ENCODE measurements at places on chromosomes 2 and 18.

DNA sequence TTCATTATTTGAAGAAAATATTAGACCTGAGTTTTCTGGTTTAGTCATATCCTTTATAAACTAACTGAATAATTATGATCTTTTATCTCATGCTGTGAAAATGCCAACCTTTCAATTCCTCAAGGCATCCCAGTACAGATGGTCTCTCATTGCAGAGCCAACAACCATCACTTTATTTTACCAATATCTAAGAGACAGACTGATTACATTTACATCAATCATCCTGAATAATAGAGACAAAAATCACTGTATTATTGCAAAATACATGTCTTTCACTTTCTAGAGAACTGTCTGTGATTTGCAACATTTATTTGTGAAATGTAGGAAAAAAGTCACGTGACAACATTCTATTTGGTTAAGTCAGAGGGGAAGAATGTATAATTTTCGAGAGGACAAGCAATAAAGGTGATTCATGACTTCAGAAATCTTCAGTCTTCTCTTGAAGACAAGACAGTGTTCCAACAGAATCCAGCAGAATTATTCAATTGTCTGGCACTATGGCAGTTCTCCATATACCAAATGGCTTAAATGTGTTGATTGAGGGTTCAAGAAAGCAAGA, 503.6 kb upstream of the SYT4 start:
- DNase-seq = no peak

- DNase-seq = peak; percentile 46
Observed at GRCh38 chr2:16625201-16625729, 40.4 kb downstream of the CYRIA start.

DNA sequence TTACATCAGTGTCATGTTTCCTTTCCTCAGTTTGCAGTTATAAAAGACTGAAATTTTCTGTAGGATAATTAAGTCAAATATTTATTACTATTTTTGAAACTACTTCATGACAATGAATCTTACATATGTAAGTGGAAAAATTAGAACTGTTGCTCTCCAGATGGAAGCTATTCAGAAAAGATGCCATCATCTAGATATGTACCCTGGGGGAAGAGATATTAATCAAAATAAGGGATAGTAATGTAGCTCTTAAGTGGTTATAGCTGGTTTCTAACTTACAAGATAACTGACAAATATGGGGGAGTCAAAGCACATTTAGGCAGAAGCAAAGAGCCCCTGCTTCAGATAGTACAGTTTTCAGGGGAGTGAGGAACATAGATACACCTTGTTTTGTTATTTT, 38.1 kb upstream of the PAX3 start:
- no peak for DNase-seq

- DNase-seq = no peak
Observed at GRCh38 chr2:102291319-102292075, 19.9 kb upstream of the IL1RL1 start.

DNA sequence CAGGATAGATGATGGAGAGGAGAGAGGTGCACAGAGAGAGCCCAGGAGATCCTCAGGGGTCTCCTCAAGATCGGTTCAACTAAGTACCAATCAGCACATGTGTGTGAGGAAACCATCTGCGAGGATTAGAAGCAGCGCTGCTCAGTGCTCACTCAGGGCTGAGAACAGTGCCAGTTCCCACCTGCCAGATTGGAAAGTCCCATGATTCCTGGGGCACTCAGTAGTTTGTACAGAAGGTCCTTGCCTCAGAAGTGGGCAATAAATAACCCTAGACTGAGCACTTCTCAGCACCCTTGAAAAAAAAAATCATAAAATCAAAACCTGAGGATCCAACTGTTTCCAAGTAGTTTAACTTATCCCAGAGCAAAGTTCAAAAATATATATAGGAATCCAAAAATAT, 53.8 kb downstream of the SEMA4F start:
- no peak for DNase-seq

- no peak for DNase-seq
Observed at GRCh38 chr2:234701421-234701820, 204.5 kb upstream of the ARL4C start.

- DNase-seq = no peak
Observed at GRCh38 chr2:10549195-10549594, 101.1 kb upstream of the ODC1 start.

- peak; percentile 85 for DNase-seq
Observed at GRCh38 chr2:210224591-210224940, 681 bp downstream of the ACADL start.

GRCh38 chr2:955829-956731, 5.4 kb downstream of the SNTG2 start:
- peak; percentile 76 for DNase-seq

- DNase-seq = no peak
Observed at GRCh38 chr18:7470101-7470500, 97.0 kb upstream of the PTPRM start.

GRCh38 chr2:237120916-237121315, 35.2 kb downstream of the COPS8 start:
- no peak for DNase-seq

GRCh38 chr2:134150760-134151159, 103.1 kb upstream of the MGAT5 start:
- no peak for DNase-seq

DNA sequence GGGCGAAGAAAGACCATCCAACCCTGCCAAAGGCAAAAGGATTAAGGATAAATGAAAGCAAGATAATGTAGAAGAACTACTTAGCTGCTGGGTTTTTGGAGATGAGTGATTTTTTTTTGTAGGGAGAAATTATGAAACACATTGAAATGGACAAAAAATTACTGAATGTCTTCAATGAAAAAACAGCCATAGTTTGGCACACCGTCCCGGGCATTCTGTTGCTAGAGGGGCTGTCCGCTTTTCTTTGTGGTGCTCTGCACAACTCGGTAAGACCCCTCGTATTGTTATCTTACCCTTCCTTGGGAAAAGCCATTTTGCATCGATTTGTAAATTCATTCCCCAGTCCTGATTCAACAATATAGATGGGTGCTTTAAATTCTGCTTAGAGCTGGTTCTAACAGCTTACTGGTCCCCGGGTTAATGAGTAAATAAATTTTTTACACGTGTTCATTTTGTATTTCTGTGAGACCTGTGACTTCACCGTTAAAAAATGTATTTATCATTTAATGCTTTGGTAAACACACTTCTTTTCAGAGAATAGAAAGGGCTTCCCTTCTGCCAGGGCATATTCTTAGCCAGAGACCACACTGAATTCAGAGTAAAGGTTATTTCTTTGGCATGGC, 912 bp upstream of the LAPTM4A start:
- DNase-seq = no peak

GRCh38 chr18:2627821-2628276, 27.7 kb upstream of the SMCHD1 start:
- no peak for DNase-seq

DNA sequence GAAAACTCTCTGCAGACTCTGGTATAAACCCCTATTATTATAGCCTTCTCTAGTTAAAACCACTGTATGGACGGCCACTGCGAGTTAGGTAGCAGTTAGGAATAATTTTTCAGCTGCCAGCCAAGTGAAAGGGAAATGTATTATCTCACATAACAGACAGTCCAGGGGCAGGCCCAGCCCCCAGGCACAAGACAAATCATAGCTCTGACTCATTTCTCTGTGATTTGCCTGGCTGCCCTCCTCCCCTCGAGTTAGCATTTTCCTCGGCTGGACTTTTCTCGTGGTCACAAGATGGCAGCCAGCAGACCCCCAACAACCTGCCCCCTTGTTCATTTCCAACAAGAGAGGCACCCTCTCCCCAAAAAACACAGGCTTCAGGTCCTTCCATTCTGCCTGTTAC, 10.5 kb downstream of the VIT start:
- peak; percentile 83 for DNase-seq

- no peak for DNase-seq
Observed at GRCh38 chr18:1522249-1522615, 617.6 kb downstream of the ADCYAP1 start.

DNA sequence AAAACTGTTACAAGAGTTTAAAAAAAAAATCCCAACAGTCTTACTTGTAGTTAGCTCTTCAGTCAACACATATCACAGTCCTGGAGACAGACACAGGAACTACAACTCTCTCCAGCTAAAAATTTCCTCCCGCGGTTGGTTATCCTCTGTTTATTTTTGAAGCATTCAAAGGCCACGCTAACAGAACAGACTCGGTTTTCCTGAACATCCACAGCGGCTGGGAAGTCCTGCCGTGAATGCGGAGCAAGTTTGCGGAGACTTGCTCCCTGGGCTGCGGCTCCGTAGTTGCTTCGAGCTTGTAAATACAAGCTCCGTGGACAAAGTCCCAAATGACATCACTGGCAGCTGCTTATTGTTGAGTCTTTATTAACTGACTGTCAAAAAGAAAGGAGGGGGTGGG, at the start of gene NCKAP5:
Gene NCKAP5 (minus strand): TSS at position 292 of the 400 bp plus-strand sequence. CDS start 50,937 bp downstream, outside the sequence.
- DNase-seq = no peak

DNA sequence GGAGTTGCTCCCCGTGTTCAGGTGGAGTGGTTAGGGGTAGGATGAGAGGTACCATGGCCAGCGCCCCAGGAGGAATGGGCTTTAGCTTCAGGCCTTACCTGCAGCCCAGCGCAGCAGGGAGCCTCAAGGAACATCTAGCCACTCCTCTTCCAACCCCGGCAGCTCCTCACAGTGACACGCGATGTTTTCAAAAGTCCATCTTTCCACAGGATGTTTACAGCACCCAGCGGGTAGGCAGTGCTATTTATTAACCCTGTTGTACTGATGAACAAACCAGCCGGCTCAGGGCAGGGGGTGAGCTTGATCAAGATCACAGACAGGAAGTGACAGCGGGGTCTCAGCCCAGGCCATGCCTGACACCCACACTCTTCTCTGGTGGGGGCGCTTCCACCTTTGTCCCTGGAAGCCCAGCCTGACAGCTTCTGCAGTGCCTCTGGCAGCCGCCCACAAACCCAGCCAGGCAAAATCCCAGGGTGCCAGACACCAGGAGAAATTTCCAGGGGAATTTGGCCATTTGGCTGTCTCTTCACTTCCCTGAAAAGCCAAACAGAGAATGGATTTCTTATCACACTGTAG, 18.4 kb upstream of the PRLH start:
- DNase-seq = no peak

GRCh38 chr2:32534831-32535230, 93.0 kb upstream of the TTC27 start:
- DNase-seq = no peak

DNA sequence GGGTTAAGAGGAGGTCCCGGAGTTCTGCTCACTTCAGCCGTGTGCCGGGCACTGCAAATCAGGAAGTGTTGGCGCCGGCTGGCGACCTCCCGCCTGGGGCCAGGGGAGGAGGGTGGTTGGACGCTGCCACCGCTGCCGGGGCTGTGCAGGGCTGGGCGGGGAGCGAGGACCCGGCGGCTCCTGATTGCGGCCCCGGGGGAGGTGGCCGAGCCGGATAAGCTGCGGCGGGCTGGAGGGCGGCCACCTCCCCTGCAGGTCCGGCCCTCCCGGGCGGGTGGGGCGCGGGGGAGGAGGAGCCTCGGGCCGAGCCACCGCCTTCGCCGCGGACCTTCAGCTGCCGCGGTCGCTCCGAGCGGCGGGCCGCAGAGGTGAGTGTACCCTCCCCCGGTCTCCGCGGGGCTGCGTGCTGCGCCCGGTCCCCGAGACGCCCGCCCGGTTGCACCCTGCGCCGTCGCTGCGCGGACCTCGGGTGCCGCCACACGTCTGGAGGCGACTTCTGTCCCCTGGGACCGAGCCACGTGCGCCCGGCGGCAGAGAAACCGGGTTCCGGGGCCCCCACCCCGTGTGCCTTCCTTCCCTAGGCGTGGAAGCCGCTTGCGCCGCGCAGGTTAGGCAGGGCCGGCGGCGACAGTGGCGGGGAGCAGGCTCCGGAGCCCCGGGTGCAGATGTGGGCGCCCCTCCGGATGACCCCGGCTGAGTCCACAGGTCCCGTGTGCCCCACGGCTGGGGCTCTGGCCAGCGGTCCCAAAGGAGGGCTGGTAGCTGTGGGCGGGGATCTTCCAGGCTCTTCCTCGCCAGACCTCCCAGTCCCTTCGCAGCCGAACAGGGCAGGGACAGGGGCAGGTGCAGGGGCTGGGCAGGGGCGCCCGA, at the start of gene STEAP3:
Gene STEAP3 (plus strand): TSS at position 314 of the 870 bp plus-strand sequence. CDS start 7,179 bp downstream, outside the sequence.
- peak; percentile 43 for DNase-seq

DNA sequence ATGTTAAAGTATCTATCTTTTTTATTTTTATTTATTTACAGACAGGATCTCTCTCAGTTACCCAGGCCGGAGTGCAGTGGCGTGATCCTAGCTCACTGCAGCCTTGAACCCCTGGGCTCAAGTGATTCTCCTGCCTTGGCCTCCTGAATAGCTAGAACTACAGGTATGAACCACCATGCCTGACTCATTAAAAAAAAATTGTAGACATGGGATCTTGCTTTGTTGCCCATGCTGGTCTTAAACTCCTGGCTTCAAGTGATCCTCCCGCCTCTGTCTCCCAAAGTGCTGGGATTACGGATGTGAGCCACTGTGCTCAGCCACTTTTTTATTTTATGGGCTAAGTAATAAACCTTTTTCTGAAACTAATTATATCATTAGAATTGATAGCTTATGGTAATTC, 7.1 kb downstream of the MFSD6 start:
- no peak for DNase-seq

DNA sequence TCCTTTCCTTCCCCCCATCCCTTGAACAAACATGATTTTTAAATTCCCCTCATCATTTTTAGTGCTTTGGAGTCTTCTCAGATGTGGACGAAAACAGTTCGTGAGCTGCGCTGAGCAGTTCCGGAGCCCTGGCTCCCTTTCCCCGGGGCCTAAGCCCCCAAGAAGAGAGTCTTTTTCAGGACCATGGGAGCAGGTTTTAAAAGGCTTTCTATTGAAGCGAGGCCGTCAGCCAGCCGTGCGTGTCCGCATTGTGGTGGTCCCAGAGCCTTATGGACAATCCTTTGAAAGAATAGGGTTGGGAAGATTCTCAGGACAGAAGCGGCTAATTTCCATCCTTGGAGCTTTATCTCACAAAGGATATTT, 290.7 kb downstream of the SOX11 start:
- DNase-seq = no peak

- DNase-seq = no peak
Observed at GRCh38 chr18:27787547-27787946, 389.4 kb downstream of the CDH2 start.

- no peak for DNase-seq
Observed at GRCh38 chr2:60612033-60612432, 58.6 kb upstream of the BCL11A start.

- no peak for DNase-seq
Observed at GRCh38 chr2:218392891-218393462, 6.7 kb upstream of the CTDSP1 start.

- DNase-seq = no peak
Observed at GRCh38 chr2:56812432-56812831, 628.6 kb downstream of the CCDC85A start.

- DNase-seq = no peak
Observed at GRCh38 chr18:76383636-76384035, 111.4 kb downstream of the ZNF516 start.

- no peak for DNase-seq
Observed at GRCh38 chr2:69088466-69088865, 75.5 kb downstream of the ANTXR1 start.

- DNase-seq = no peak
Observed at GRCh38 chr2:4553241-4553640, 849.9 kb downstream of the DCDC2C start.

DNA sequence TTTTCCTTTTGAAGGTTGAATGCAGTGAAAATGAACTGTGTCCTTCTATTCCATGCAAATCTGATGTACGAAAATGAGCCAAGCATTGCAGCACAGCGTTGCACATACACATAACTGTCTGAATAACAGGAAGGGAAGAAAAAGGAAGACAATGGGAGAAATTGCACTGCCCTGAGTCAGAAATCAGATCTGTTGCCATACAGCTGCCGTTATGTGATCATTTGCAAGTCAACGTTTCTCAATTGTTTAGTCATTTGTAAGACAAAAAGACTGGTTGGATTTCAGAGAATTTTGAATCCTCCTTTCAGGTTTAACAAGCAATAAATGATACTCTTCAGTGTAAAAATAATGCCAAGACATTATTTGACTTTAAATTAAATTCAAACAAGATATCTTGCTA, 284.1 kb downstream of the DSEL start:
- no peak for DNase-seq

All from lower leg skin (tissue), 4 donors.